ENCODE measurements at places on chromosomes 16 and 17. TPM values are rescaled to one million over a fixed set of nuclear protein-coding genes. Genes with fewer than 3 reads are reported as not detected.

The ANKRD40CL gene
- not detected for polyA plus RNA-seq

The SLC4A1 gene
- polyA plus RNA-seq: 0.16 TPM

The SHPK gene
- polyA plus RNA-seq: 2.9 TPM

The KRT24 gene
- polyA plus RNA-seq: 0.16 TPM

The STUB1 gene
- 126 TPM for polyA plus RNA-seq

The PRR15L gene
- not detected for polyA plus RNA-seq

The ZNF768 gene
- polyA plus RNA-seq: 66.7 TPM
